ENCODE measurements at places on chromosomes 6 and 20. TPM values are rescaled to one million over a fixed set of nuclear protein-coding genes. Genes with fewer than 3 reads are reported as not detected.

Gene BPIFB2
- total RNA-seq, result not detected

Gene CEP250
- 14.7 TPM for total RNA-seq

Gene NKX2-4
- total RNA-seq, result not detected

Gene RIPOR2
- total RNA-seq, result 1.1 TPM

Gene C2
- total RNA-seq, result 0.59 TPM

Gene POU5F1
- 0.59 TPM for total RNA-seq

Gene MCCD1
- not detected for total RNA-seq

Gene HLA-DQB1
- total RNA-seq, result not detected

Gene FKBP5
- 44.0 TPM for total RNA-seq

Gene KCNK15
- 1.4 TPM for total RNA-seq

Gene PCMTD2
- total RNA-seq, result 47.0 TPM

Gene RIPPLY2
- 1.4 TPM for total RNA-seq

Gene TGM2
- total RNA-seq, result 5.3 TPM

Gene TAP1
- total RNA-seq, result 32.0 TPM

Gene COL9A1
- not detected for total RNA-seq

Gene SASH1
- 115 TPM for total RNA-seq

Gene AIG1
- total RNA-seq, result 23.5 TPM

Gene NKX2-2
- 0.20 TPM for total RNA-seq

Gene HLA-DPA1
- total RNA-seq, result 7.0 TPM

Gene FITM2
- total RNA-seq, result 11.3 TPM

Gene GLP1R
- not detected for total RNA-seq

Gene TINAG
- not detected for total RNA-seq

Gene SLC22A3
- total RNA-seq, result 0.59 TPM

Gene SLC17A9
- total RNA-seq, result 8.5 TPM

Gene MAP7
- 0.37 TPM for total RNA-seq

Gene ADGRB3
- total RNA-seq, result 0.78 TPM

Gene CD24
- total RNA-seq, result not detected

Gene LRFN2
- not detected for total RNA-seq

Gene ADGRF5
- 0.37 TPM for total RNA-seq

Gene SGK2
- total RNA-seq, result not detected

Gene STMND1
- total RNA-seq, result not detected

Gene PROCR
- 136 TPM for total RNA-seq

Gene TCP1
- 314 TPM for total RNA-seq

Gene C6orf58
- not detected for total RNA-seq

Gene SIRPB1
- total RNA-seq, result 0.37 TPM

Gene ADGRG6
- total RNA-seq, result 0.37 TPM

Gene MATN4
- total RNA-seq, result under 0.01 TPM

Gene SIRPB2
- total RNA-seq, result not detected

Gene NOTCH4
- total RNA-seq, result 0.73 TPM

Gene TAAR5
- total RNA-seq, result not detected

Gene SLC25A27
- 5.9 TPM for total RNA-seq

Gene MAS1
- not detected for total RNA-seq

Gene PLA2G7
- total RNA-seq, result not detected

Gene LY6G6F
- total RNA-seq, result not detected

Gene TRAPPC3L
- not detected for total RNA-seq

Gene ULBP3
- total RNA-seq, result 17.3 TPM

Gene MICA
- 27.6 TPM for total RNA-seq

Gene ADGB
- total RNA-seq, result not detected

Gene GPLD1
- 0.73 TPM for total RNA-seq

Gene FNDC11
- 0.37 TPM for total RNA-seq

Gene OTOR
- not detected for total RNA-seq

Gene DST
- 458 TPM for total RNA-seq

Gene LY86
- total RNA-seq, result not detected

Gene TMEM14B
- total RNA-seq, result 68.0 TPM

Gene TREM2
- not detected for total RNA-seq

Gene SERINC1
- 107 TPM for total RNA-seq

Gene GJA1
- 82.3 TPM for total RNA-seq

Gene DNMT3B
- 4.0 TPM for total RNA-seq
